Immature natural killer cell (primary cell): ENCODE measurements at places on chromosomes 5 and 9.

- peak; percentile 14 for DNase-seq
Measured at GRCh38 chr9:108953983-108954574, 19.9 kb downstream of the ABITRAM start.

DNA sequence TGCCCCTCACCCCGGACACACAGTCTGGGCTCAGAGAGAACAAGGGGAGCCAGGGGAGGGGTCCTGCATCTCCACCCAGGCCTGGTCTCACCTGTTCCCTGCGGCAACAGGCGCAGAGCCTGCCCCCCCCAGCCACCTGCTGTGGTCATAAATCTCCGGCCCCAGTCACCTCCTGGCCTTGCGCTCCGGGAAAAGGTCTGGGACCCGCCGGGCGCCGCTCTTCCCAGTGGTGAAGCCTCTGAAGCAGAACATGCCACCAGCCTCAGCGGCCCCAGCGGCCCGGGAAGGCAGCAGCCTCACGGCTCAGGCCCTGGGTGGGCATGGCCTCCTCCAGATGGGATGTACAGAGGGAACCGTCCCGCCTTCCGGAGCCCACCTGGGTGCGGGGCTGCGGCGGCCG lies 20.6 kb downstream of the NOTCH1 start:
- no peak for DNase-seq

DNA sequence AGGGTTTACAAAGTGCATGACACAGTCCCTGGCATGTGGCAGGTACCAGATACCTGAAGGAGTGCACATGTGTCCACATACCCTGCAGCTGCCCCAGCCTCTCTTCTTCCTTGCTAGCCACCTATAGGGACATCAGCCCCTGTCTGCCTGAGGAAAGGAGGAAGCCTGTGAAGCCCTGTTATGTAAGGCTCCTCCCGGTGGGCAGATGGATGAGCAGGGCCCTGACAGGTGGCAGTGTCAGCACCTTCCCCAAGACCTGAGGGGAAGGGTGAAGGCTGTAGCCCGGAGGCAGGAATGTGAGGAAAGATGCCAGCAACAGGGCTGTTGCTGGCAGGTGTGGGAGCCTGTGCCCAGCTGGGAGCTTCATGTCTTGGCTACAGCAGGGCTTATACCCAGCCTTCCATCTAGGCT lies 21.7 kb downstream of the TCF7 start:
- DNase-seq, result no peak

GRCh38 chr5:67976891-67977601 lies 238.5 kb upstream of the PIK3R1 start:
- DNase-seq, result no peak

DNA sequence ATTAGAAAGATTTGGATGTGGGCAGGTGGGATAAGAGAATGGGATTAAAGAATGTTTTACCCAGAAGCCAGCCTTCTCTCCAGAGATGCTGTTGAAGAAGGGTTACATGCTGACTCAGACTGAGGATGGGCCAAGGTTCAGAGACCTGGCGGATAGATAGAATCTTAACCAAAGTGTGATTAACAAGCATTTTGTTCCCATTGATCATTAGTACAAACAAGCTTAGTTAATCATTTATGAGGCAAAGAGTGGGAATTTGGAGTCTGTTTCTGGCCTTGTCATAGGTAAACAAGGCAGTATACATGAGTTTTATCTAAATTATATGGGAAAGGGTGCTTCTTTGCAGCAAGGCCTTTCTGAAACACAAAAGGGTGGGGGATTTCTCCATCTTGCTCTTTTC lies 20.8 kb upstream of the DTWD2 start:
- no peak for DNase-seq

- DNase-seq, result no peak
Measured at GRCh38 chr5:98106116-98107031, 667.1 kb upstream of the RGMB start.

DNA sequence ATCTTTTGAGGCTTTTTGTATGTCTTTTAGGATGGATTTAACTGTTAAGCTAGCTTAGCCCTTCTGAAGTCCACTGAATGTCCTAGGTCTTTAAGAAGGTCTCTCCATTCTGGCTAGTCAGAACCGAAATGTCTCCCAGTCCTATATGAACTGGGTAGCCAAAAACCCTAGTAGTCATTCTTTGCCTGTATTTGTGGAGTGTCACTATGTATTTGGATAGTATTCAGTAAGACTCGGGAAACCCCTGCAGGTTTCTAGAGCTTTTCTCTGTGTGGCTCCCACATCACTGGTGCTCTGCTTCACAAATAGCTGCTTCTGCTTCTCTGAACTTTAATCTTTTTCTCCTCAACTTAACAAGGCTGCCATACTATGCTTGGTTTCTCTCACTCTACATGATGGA lies 68.0 kb downstream of the RIC1 start:
- DNase-seq, result no peak

GRCh38 chr9:125549465-125549871 lies 157.5 kb downstream of the MAPKAP1 start:
- DNase-seq, result no peak

- DNase-seq, result peak; percentile 28
Measured at GRCh38 chr5:157574456-157575380, 857 bp downstream of the ADAM19 start.

- DNase-seq, result no peak
Measured at GRCh38 chr5:6108540-6108848, 269.9 kb downstream of the MED10 start.

- DNase-seq, result no peak
Measured at GRCh38 chr9:128945798-128946501, 1.5 kb downstream of the DOLK start.

DNA sequence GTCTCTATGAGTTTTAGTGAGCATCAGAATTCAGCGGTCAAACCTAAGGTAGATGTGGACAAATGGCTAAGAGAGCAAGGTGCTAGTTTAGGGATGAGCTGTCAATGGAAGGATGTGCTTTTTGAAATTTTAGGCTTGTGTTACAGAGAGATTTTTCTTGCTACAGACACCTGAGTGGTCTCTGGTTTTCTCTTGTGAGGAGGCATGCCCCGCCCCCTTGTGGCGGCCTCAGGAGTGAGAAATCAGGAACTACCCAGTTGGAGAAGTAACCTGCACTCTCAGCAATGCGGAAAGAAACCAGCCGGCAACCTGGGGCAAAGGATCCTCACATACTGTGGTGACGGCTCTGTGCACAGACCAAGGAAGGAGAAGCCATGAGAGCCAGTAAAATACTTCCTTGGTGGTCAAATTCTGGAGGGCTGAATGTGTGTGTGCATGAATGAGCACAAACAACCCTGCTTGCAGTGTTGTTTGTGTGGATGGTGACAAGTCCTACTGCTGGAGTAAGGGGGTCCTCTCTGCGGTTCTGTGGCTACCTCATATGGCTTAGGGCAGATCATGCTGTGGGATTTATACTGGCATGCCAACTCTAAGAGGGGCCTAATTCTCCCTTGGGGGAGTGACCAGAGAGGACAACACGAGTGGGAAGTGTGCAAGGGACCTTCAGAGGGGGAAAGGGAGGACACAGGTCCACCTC lies 16.7 kb upstream of the HSD17B4 start:
- peak; percentile 56 for DNase-seq

DNA sequence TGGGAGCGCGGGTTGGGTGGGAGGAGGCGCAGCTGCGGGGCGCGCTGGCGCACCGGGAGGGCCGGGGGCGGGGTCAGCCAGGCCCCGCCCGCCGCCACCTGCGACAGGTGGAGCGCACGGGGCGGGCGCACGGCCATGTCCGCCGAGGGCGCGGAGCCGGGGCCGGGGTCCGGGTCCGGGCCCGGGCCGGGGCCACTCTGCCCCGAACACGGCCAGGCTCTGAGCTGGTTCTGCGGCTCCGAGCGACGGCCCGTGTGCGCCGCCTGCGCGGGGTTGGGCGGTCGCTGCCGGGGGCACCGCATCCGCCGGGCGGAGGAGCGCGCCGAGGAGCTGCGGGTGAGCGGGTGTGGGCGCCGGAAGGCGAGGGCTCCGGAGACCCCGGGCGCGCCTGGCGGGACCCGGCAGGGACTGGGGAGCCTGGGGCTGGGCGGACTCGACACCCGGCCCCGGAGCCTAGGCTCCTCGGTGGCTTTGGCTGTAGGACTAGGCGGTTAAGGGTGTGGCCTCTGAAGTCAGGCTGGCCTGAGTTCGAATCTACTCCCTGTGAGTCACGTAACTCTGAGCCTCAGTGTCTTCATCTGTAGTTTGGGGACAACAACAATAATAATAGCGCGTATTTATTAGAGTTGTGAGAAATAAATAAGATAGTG lies at the start of gene BSPRY:
Gene BSPRY, plus strand, starts transcription at position 97 of the 650 bp plus-strand sequence. Its CDS starts 39 bp downstream, at position 136.
- peak; percentile 50 for DNase-seq

DNA sequence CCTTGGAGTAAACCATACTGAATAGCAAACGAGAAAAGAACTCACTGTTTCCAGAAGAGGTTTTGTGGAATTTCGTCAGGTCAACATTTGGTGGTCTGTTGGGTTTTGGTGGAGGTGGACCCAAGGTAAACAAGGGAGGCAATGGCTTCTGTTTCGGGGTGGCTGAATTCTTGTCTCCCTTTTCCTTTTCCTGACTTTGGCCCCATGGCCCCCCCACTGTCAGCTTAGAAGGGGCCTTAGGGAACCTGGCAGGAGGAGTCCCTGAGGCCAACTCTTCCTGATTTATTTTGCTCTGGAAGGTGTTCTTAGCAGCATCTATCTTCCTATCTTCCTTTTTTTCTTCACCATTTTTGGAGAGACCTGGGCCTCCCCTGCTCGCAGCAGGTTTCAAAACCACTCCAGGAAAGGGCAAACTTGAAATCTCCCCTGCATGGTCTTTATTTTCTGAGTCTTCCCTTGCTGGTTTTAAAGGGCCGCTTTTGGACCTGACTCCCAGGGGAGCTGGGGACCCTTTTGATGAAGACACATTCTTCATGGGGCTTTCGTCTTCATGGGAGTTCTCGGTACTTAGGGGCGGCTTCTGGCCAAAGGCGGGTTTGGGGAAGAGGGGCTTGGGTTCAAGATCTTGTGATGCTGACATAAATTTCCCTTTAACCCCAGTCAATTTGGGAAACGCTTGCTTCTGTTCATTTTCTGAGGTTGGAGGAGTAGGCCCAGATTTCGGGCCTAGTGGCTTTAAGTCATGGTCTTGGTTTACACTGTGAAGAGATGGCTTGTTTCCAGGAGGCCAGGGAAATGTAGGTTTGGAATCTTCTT lies 17.4 kb downstream of the FYB1 start:
- no peak for DNase-seq

DNA sequence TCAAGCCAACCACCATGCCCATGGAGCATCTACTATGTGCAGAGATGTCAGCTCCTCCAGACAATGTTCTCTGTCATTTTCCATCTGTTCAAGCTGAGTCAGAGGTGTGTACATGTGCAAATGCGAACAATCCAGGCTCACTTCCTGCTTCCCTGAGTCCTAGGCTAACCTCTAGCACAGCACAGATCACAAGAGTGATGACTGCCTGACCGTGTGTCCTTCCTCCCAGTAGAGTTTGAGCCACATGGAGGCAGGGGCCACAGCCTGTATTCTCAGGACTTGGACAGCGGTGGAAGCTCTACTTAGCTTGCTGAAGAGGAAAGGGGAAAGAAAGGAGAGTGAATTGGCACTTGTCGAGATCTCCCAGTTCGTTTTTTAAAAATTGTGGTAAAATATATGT lies 87.2 kb downstream of the KCNIP1 start:
- DNase-seq, result no peak

- DNase-seq, result no peak
Measured at GRCh38 chr5:151408591-151409230, 38.7 kb upstream of the SLC36A1 start.

- no peak for DNase-seq
Measured at GRCh38 chr5:130501151-130501865, 597.0 kb downstream of the CHSY3 start.

GRCh38 chr9:107504585-107505455 lies 15.3 kb upstream of the KLF4 start:
- DNase-seq, result no peak

DNA sequence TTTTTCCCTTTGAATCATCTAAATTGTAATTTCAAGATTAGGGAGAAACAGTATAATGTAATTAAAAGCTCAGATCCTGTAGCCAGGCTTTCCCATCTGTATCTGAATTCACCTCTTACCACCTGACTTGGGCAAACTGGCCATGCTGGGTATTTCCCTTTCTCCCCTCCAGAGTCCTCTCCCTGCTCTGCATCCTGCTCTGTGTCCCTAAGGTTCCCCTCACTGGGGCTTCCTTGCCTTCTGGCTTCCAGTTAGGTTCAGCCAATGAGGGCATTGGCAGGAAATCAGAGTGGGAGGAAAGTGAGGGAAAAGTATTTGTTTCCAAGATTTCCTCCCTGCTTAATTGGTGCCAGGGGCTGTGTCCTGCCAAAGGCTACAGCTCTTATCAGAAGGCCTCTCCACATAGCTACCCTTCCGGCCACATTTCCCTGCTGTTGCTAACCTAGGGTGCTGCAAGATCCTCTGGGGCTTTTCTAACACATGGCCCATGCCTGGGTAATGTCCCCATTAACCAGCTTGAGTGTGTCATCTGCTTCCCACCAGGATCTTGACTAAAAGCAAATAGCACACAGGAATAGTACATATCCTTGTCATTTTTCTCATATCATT lies 51.0 kb upstream of the MPDZ start:
- DNase-seq, result no peak

GRCh38 chr5:25481463-25481862 lies 836.7 kb upstream of the CDH10 start:
- DNase-seq, result no peak

DNA sequence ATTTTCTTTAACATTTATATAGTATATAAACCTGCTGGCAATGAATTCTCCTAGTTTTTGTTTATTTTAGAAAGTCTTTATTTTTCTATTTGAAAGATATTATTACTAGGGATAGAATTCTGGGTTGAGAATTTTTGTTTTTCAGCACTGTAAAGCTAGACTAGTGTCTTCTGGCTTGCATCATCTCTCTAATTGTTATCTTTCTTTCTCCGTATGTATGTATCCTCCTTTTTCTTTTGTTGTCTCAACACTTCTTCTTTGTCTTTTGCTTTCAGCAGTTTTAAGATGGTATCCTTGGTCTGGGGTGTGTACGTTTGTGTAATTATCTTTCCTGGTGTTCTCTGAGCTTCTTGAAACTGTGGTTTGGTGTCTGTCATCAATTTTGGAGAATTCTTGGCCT lies 48.8 kb downstream of the FBXO4 start:
- DNase-seq, result no peak

DNA sequence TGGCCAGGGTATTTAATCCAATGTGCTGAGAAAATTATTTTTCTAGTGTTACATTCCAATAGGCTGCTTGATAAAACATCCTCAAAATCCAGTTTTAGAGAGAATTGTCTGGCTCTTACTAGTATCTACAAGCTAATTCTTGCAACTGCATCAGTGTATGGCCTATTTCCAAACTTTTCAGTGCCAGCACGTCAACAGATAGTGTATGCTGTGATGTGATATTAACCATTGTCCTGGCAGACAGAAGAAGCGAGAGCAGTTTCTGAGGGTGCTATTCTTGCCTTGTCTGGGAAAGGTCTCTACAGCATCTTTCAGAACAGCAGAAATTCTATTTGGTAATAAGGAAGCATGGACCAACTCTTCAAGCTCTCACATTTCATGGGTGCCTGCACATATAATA lies 174.2 kb upstream of the CDH12 start:
- no peak for DNase-seq

- no peak for DNase-seq
Measured at GRCh38 chr5:101102506-101102905, 199.4 kb upstream of the ST8SIA4 start.

GRCh38 chr5:69432412-69433206 lies 17.7 kb downstream of the MARVELD2 start:
- no peak for DNase-seq

GRCh38 chr5:17177501-17178372 lies 39.7 kb upstream of the BASP1 start:
- DNase-seq, result no peak
